Stimulated activated CD8-positive, alpha-beta memory T cell treated with anti-CD3 and anti-CD28 coated beads, Interleukin-7, amount 100 ng/mL, for 4 hours (primary cell): ENCODE measurements at places on chromosomes 3 and 15.

DNA sequence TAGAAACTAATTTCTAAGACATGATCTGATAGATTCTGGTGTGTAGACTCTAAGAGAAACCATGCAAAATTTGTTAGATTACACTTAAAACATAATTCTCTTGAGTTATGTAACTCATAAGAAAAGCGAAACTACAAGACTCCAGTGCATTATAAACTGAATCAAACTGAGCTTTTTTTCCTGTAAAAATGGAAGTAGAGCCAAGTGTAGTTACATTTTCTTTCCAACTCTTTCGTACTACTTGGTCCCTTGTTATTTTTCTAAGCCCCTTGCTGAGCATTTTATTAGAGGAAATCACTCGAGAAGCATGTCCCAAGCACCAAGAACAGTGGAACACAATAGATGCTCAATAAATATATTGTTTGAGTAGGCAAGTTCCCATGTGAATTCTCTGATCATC, 130.2 kb downstream of the GADL1 start:
- no peak for DNase-seq

GRCh38 chr3:195201295-195201694, 69.7 kb downstream of the XXYLT1 start:
- no peak for DNase-seq

- DNase-seq = no peak
These were observed 15.3 kb upstream of the PARP14 start for GRCh38 chr3:122665226-122665786.

DNA sequence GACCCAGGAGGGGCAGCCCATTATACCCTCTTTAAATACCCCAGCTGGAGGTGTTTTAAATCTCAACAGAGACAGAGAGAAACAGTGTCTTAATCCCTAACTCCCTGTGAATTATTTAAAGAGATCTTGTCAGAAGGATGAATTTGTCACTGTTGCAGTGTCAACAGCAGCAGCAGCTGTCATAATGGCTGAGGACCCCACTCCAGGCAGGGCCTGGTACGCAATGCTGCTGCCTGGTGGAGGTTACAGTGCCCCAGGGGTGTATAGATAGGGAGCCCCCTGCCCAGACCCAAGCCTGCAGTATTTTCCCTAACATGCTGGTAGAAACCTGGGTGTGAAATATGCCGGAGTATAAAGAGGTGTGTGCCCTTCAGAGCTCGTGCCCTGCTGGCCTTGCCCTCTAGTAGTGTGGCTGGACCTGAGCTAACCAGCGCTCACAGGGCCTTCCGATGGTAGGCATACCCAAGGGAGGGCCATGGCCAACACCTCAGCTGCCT, 143.0 kb downstream of the EPHB1 start:
- no peak for DNase-seq

- no peak for DNase-seq
These were observed 287.5 kb downstream of the MAGI1 start for GRCh38 chr3:65751123-65751700.

GRCh38 chr3:152505926-152506325, 237.2 kb downstream of the MBNL1 start:
- DNase-seq = no peak

DNA sequence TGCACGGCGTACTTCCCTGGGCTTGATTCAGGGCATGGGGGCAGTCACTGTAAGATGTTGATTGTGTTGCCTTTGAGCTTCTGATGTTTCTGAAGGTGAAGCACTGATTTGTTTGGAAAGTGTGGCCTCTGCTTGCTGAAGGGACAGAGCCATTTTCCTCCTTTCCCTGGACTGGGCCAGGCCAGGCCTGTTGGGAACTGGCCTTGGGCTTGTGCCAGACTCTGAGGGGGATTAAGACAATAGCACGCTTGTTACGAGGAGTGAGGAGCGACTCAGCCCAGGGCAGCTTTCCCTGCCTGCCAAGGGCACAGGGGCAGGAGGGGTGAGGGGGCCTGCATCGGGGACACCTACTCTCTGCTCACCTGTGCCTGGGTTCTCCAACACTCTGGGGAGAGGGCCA, 42.9 kb downstream of the LINGO1 start:
- no peak for DNase-seq

DNA sequence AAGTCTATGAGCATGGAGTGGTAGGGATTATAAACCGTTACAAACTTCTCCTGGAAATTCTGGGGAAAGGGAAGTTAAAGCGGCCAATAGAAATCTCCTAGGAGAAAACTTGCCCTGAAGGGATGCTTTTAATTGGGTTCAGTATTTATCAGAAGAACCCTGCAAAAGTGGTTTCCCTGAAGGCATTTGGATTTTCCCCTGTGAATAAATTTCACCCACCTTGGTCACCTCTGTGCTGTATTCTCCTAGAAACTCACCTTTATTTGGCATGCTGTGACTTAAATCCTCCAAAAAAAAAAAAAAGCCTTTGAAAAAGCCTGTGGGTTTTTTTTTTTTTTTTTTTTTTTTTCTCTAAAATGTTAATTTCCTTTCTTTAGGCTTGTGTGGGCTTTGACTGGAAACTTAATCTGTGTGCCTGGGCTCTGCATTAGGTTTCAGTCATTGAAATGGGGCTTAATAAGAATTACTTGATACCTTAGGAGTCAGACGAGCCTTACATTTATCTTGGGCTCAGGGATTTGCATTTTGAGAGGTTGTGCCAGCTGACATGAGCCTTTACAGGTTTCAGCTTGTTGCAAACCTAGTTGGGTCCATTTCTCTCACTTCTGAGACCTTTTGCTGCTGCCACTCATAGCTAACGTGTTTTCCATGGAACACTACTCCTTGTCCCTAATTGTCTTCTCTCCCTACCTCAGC, 22.0 kb downstream of the TGFBR2 start:
- no peak for DNase-seq

DNA sequence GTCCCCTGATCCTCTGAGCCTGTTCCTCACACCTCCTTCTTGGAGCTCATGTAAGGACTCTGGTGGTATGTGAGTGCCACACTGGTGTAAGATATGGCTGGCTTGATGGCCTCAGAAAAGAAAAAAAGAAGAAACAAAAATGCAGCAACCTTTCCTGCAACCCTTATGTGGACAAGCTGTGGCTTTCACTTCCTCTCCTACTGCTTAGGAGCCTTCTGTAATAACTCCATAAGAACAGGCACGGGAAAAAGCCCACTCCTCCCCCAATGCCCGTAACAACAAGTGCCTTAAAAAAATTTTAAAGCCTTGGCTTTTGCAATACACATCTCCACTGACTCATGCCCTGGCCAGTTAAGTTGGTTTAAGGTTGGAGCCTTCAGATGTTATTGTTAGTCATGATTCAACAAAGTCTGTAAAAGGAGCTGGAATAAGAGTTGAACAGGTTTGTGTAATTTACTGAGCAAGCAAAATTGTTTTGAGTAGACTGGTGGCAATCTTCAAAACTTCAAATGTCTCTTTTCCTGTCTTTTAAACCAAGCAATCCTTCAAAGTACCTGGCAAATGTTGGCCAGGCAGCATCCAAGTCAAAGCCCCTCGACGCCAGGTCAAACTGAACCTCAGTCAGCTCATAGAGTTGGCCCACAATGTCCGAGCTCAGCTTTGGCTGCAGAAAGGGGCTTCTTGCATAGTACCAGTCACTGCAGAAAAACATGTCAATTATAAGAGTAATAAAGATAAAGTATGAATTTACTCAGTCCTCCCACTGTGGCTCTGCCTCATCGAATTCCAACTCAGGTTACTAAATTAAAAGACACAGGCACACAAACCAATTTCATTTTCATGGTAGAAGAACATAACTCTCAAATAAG, 22.9 kb downstream of the FYCO1 start:
- DNase-seq = no peak

DNA sequence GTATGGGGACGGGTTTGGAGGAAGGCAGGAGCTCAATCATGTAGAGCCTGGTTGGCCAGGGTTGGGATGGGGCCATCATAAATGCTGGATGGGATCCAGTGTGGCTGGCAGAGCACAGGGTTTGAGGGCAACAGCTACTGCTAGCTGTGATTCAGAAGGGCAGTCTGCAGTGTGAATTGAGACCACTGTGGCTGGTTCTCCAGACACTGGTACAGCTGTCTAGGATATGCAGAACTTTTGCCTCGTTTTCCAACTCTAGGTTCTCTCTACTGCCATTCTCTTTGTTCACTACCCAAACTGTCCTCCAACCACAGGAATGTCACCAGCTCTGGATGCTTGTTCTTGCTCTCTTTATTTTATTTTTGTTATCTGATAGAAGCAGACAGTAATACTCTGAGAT, 543.6 kb downstream of the AGBL1 start:
- DNase-seq = no peak

- DNase-seq = no peak
These were observed 220.1 kb downstream of the TBC1D2B start for GRCh38 chr15:77857419-77857818.

- no peak for DNase-seq
These were observed 263.4 kb upstream of the WNT5A start for GRCh38 chr3:55750525-55750924.

DNA sequence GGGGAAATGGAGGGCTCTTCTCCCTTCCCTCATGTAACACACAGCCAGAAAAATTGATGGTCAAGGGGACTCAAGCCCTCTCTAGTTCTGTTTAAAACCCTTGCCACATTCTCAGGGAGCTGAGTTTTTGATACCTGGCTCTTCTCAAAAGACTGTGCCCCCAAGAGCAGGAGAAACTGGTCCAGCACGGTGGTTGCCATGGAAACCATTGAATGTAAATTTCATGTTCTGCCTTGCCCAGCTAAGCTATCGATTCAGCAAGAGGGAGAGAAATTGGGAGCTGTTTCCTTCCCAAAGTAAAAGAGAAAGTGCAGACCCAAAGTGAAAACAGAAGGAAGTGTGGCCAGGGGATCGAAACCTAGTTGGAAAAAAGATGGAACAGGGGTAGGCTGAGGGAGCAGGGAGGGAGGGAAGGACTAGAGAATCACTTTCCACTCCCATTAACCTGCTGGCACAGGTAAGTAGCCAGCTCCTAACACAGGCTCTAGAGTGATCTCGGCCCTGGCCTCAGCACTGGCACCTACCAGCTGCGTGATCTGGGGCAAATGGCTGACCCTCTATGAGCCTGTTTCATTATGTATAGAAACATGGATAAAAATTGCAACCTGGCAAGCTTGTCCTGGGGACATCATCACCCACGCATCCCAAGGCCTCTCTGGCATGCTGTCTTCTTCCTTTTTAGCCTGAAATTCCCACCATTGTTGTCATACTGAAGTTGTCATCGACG, 140.9 kb downstream of the TPRA1 start:
- DNase-seq = no peak

DNA sequence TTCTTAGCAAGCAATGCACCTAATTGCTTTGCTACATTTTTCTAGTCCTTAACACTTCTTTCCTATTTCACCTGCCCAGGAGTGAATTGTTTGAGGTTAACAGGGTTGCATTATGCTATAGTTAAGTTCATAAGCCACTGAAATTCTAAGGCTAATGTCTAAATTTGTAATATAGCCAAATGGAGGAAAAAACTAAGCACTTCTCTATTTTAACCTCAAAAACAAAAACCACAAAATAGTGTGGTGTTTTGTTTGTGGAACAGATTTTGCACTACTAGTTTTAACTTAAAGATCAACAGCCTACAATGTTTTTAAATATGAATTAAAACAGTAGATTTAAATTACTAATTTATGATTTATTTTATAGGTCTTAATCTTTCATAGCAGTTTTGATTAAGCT, 5.5 kb downstream of the ATOSA start:
- DNase-seq = no peak

DNA sequence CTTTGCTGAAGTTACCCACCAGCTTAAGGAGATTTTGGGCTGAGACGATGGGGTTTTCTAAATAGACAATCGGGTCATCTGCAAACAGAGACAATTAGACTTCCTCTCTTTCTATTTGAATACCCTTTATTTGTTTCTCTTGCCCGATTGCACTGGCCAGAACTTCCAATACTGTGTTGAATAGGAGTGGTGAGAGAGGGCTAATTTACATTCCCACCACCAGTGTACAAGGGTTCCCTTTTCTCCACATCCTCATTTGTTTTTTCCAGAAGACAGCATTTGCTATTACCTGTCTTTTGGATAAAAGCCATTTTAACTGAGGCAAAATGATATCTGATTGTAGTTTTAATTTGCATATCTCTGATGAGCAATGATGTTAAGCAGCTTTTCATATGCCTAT, 329.9 kb upstream of the TPRG1 start:
- DNase-seq = no peak

GRCh38 chr15:85031944-85032558, 50.4 kb downstream of the PDE8A start:
- no peak for DNase-seq

DNA sequence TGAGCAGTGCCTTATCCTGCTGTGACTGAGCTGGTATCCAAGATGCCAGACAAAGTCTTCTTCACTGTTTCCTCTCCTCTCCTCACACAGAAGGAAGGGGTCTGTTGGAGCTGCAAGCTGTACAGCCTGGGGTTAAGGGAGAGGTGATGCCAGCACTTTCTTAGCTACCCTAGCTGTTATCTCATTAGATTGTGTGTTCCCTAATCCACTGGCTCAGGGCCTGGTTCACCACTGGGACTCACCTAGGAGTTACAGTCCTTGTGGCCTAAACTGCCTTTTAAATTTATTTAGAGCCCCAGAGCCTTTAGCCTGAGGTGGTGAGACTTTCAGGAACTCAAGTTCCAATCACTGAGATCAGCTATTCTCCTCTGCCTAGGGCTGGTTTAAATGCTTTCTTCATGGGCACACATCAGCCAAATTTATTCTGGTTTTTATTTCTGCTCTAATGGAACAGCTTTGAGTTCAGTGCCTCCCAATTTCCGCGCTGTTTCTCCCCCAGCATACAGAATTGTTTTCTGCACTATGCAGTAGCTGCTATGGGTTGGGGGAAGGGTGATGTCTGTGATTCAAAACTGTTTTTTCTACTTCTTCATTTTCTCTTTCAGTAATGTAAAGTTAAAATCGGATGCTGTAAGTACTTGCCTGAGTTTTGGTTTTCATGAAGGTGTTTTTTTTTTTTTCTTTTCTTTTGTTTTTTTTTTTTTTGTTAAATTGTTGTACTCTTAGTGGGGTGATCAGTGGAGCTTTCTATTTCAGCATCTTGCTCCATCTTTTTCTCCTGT, 198.8 kb downstream of the DOCK3 start:
- DNase-seq = no peak

DNA sequence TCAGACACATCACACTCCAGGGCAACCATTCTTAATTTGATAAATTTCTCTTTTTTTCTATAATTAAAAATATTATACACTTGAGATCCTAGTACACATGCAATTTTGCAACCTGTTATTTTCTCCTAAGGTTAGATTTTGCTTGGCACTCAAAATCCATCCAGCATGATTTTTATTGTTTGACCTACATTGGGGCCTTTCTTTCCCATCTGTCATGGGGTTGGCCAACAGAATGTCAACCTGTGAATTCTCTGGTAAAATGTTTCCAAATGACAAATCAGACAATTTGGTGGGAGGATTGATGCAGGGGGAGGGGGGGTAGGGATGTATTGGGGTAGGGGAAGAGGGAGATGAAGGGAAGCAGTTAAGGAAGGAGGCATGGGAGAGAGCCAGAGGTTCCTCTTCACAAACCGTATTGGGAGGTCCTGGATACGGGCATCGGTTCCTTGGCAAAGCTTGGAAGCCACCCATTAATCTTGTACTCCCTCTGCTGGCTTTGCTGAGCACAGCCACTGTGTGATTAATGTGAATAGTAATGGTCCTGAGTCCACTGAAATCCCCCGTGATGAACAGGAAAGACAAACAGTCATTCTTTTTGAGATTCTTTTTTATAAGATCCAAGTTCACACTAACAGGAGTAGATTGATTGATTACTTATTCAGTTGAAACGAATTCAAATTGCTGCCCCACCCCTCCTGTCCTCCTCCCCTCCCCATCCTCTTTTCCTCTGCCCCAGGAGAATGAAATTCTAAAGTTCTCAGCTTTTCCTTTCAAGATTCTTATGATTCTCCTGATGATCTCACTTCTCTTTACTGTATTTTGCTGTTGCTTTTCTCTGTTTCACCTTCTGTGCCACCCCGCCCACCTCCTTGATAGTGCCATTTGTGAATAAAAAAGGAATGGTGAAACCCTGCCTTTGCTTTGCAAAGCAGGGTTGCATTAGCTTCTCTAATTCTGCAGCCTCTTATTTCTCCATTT, 82.2 kb upstream of the SLC25A26 start:
- DNase-seq = no peak
